ENCODE measurements at places on chromosomes 4 and X.

- DNase-seq, result no peak
Observed at GRCh38 chr4:25830548-25830947, 32.2 kb downstream of the SEL1L3 start.

- DNase-seq, result no peak
Observed at GRCh38 chr4:133719098-133719497, 482.5 kb downstream of the PABPC4L start.

DNA sequence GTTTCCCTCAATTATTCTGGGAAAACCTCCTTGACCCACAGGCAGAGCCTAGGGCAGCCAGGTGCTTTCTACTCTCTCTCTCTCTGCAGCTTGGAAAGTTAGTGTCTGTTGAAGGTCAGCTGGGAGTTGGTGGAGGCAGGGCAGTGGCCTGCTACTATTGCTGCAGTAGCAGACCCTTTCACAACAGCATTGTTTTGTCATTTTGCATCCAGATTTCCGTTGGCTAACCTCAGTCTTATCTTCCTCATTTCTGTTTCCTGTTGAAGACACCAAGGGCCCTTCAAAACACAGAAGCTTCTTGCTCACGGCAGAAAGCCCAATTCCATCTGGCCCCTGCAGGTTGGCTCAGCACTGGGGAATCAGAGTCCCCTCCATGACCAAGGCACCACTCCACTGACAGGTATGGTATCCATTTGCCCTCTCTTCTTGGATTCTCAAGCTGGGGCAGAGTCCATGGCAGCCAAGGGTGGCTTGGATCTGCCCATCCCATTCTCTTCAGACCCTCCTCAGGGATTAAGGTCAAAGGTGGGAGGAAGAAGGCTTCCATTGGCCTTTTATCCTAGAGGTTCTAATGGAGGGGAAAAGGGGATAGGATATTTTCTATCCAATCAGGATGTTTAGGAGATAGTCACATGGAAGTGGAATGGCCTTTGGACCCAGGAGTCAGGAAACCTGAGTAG lies 24.6 kb downstream of the VSIG4 start:
- no peak for DNase-seq

DNA sequence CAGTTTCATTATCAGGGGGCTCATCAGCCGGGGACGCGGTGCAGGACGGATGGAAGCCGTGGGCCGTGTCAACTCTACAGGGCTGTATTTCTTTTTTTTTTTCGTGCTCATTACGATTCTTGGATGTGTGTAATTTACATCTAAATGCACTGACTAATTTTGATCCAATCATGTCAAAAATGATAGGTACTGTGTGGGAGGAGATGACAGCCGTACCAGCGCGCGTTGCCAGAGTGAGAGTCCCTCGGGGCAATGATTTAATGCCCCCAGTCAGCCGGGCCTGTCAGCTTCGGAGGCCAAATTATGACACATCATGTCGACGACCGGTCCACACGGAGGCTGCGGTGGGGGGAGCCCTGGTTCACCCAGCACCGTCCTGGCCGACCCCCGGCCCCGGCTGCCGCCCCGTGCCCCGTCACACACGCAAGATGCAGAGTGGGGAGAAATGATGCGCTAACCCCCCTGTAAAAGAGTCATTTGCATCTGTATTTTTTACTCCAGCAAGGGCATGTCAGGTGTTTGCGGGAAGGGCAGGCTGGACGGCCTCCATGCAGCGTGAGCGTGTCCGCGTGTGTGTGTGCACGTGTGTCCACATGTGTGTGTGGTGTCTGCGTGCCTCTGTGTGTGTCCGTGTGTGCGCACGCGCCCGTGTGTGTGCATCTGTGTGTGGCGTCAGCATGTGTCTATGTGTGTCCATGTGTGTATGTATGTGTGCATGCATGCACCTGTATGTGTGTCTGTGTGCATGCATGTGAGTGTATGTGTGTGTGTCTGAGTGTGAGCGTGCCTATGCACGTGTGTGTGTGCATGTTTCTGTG lies 74.3 kb upstream of the PPP2R3B start:
- DNase-seq, result no peak

DNA sequence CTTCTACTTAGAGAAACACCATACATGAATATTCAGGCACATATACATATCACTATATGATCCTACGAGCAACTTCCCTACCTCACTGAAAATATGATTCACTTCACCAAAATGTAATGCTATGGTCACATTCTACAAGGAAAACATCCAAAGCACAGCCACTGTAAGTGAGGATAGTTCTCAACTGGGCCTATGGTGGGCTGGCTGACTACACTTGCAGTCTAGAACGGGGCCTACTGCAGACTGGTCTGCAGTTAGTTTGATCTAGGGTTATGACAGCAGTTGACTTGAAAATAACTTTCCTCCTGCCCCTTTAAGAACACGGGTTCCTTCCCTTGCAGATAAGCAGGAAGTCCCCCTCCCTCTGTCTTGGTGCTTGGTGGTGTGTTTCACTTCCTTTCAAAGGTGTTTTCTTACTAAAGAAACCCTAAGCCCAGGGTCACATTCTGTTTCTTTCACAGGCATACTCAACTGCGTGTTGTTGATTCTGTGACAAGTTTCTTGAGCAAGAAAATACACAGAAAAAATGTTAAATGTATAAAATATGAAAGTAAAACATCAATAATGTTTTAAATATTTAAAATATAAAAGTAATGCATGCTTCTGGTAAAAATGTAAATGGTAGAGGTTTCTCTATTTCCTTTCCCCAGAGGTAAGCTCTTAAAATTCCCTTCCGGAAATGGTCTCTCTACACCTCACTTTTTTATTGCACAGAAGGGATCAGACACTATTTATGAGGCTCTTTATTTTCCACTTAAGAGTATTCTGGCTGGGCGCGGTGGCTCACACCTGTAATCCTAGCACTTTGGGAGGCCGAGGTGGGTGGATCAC lies 18.0 kb upstream of the TMSB4X start:
- DNase-seq, result no peak

DNA sequence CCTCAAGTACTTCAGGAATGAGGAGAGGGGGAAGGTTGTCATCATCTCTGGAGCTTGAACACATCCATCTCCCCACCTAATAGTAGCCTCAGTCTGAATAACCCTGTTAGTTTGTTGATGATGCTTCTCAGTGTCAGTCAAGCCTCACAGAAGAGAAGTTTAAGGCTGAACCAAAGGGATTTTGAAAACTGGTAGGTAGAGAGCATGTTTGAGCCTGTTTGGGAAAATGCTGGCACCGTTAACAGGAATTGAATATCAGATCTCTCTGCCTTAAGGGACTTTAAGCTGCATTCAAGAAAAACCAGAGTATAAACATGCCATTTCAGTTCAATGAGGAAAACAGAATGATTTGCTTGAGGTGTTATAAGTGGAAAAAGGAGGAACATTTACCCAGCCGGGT lies 73.1 kb downstream of the MAPK10 start:
- DNase-seq, result no peak

DNA sequence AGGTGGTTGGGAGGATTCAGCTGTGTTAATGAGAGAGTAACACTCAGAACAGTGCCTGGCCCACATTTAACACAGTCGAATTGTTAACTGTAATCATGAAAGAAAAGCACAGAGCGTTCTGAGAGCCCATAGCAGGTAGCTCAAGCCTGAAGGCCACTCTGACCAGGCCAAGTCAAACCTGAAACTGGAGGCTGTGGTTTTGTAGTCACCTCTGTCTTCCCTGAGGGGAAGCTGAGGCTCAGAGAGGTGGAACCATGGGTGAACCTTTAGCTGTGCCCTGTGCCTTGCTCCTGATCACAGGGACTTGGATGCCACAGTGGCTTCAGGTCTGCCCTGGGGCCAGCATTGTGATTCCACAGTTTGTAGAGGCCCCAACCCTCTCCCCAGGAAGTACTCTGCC lies 16.6 kb upstream of the UBA1 start:
- no peak for DNase-seq

DNA sequence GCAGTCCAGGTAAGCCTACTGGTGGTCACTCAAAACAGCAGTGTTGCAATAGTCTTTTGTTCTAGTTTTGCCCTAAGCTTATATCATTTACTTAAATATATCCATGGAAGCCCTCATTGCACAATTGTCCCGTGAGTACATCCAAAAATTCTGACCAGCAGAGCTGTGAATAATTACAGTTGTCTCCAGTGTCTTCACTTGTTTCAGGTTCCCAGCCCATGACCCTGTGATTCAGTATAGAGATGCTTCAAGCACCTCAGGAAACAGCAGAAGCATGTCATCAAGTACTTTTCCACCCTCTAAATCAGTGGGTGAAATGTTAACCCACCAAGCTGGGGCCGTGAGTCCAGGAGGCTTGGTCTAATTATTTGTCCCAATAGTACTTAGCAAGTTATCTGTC lies 214.9 kb upstream of the RPS6KA3 start:
- no peak for DNase-seq

DNA sequence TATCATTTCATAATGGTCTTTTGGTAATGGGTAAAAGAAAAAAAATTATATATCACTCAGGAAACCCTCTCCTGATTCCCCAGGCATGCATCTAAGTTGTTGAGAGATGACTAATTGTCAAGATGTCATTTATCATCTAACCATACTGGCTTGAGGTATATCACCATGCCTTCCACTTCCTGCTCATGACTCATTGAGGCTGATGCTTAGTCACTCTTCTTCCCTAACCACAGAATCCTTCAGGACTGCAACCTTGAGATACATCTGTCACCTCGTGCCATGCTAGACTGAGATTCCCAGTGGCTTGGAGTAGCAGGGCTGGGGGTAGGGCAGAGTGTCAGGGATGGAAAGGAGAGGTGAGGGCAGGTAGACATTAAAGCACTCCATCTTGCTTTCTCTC lies 782.5 kb upstream of the INTU start:
- peak; percentile 72 for DNase-seq

DNA sequence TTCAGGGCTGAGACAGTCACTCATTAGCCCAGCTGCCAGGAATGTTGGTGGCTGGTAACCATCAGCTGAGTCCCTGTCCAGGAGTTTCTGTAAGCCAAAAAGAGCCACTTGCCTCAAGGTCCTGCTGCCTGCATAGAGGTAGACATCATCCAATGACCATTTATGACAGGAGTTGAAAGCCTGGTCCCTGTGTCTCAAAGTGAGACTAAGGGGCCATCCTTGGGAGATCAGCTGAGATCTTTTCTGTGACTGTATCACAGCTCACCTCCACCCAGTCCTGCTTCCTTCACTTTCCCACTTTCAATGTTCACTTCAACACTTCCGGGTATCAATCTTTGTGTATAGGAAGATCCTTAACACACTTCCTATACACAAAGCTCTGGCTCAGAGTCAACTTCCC lies 28.4 kb upstream of the MAOA start:
- DNase-seq, result no peak

- DNase-seq, result no peak
Observed at GRCh38 chr4:163157157-163157556, 9.5 kb downstream of the NAF1 start.

DNA sequence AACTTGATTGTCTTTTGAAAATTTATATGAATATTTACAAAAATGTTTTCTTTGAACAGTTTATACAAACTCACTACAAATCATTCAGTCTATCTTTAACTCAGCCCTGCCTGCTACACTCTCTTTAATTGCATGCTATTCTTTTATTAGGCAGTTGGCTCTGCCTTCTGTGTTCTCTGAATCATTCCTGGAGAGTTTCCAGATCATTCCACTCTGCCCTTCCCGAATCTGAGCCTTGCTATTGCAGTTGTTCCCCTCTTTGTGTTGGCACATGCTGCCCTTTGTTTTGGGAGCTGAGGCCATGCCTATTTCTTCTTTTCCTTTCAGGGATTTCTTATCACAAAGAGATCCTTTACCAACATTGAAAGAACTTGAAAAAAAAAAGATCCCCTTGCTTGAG lies 8.7 kb upstream of the TECRL start:
- DNase-seq, result no peak

- no peak for DNase-seq
Observed at GRCh38 chrX:140572724-140573123, 67.9 kb upstream of the SOX3 start.

GRCh38 chrX:861921-862320 lies 231.3 kb downstream of the SHOX start:
- DNase-seq, result no peak

- DNase-seq, result no peak
Observed at GRCh38 chrX:36947214-36947613, 61.0 kb upstream of the FAM47C start.

DNA sequence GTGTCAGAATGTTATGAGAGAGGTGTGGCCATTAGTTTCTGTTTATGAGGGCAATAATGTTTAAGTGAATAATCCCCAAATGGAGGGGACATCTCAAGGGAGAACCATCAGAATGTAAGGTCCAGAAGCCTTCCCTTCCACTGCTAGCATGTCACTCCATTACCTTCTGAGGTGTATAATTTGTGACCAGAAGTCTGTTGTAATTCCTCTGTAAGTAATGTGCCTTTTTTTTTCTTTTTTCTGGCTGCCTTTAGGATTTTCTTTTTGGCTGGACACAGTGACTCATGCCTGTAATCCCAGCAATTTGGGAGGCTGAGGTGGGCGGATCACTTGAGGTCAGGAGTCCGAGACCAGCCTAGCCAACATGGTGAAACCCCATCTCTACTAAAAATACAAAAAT lies 10.8 kb upstream of the COPS4 start:
- DNase-seq, result no peak

GRCh38 chr4:85102606-85103005 lies 136.1 kb upstream of the WDFY3 start:
- no peak for DNase-seq

DNA sequence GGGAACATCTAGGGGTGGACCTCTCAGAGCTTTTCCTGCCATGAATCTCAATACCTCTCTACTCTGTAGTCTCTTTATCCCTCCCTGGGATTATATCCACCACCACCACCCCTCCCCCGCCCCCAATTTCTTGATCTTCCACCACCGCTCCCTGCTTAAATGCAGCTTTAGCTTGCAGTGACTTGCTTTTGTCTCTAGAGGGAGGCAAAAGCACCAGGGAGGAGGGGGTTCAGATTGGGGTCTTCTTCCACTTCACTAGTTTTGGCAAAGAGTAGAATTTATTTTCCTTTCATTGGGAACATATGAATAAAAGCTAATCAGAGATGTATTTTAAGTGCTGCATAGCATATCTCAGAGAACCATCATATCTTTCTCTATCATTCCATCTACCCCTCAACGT lies 5.5 kb downstream of the ARHGAP36 start:
- DNase-seq, result no peak

DNA sequence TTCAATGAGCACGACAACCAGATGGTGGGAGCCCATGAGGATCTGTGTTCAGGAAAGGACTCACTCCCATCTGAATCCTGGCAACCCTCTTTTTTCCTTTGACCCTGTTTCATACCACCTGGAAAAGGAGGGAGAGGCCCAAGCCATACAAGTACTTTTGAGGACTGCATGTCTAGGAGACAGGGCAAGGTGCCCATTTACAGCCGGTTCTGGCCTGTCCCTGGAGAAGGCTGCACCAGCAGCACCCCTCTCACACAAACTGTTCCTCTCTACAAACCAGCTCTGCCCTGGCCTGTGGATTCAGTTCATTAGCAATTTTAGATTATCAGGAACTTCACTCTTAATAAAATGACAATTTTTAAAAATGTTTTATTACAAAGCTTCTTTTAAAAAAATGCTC lies 57.5 kb downstream of the HADH start:
- DNase-seq, result no peak

GRCh38 chr4:72302981-72303704 lies 265.9 kb downstream of the ADAMTS3 start:
- no peak for DNase-seq

All from glomerular endothelial cell (primary cell).